ENCODE measurements at places on chromosomes 12 and 14. TPM values are rescaled to one million over a fixed set of nuclear protein-coding genes. Genes with fewer than 3 reads are reported as not detected.

Gene RNASE3
- total RNA-seq, result not detected

DNA sequence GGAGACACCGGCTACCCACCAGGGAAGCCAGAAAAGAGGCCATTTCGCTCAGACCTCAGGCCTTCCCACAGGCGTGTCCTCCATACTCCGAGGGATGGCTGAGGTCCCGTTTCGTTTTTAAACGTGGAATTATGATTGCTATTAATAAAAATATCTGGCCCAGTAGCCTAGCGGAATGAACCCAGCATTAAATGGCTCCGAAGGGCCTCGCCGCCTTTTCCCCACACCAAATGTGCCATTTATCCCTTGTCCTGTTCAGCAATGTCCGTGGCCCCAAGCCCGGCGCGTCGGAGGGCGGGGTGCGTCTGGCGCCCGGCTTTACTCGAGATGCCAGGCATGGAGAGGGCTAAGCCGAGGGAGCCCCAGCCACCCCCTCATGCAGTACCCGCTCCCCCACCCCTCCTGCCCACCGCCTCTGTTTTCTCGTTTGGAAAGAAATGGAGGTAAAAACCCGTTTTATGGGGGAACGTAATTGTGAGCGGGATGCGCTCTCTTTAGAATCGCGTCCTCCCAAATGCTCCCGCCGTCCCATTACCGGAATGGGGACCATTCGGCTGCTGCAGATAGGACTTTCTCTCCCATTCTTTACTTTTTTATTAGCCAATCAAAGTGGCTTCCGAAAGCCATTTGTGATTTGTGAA lies 5.7 kb downstream of the HOXC8 start:
- H3K27me3 ChIP-seq, result peaks cover 97% of the 10 kb centered on the region
- H3K4me1 ChIP-seq, result peaks cover 17% of the 10 kb centered on the region
- no peak overlapping the region for H3K27ac ChIP-seq
- no peak overlapping the region for H3K4me3 ChIP-seq
- H3K36me3 ChIP-seq, result no peaks in the 10 kb centered on the region

Gene PROX2
- not detected for total RNA-seq

DNA sequence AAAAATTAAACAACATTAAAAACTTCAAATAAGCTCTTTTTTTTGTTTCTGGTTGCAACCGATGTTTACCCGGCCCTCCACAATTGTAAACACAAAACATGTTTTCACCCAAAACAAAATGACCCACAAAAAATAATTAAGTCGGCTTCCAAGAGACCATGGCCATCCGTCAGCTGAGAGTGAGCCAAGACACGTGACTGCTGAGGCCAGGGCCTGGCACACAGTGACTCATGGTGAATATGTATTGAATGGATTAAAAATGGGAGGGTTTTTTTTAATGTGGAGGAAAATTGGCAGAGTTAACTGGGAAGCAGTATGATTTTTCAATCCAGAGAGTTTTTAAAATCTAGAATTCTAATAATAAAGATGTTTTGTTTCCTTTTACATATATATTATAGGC lies 13.8 kb upstream of the CPNE8 start:
- H3K27me3 ChIP-seq, result no peaks in the 10 kb centered on the region
- no peaks in the 10 kb centered on the region for H3K4me1 ChIP-seq
- H3K36me3 ChIP-seq, result no peaks in the 10 kb centered on the region
- no peak for DNase-seq

Gene PHLDA1
- total RNA-seq, result 4.9 TPM

DNA sequence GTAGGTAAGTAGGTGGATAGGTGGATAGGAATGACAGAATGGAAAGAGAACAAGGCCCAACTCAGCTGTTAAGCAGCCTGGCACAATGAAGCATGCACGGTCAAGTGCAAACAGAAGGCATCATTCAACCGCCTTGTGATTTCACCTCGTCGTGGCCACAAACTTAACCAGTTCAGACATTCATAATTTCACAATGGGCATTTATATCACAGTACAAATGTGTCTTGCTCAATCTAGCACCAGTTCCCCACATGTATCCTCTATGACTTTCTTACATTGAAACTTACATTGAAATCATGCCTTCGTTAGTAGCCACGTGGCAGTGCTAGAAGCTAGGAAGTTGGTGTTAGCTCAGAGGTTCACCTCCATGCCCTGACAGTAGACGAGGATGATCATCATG lies 207.5 kb downstream of the ETV6 start:
- peaks cover 18% of the 10 kb centered on the region for H3K4me1 ChIP-seq
- peaks cover 35% of the 10 kb centered on the region for H3K36me3 ChIP-seq
- H3K27me3 ChIP-seq, result no peaks in the 10 kb centered on the region
- H3K27ac ChIP-seq, result no peak overlapping the region
- H3K4me3 ChIP-seq, result no peak overlapping the region

- H3K27me3 ChIP-seq, result no peaks in the 10 kb centered on the region
- no peak overlapping the region for H3K27ac ChIP-seq
- H3K36me3 ChIP-seq, result no peaks in the 10 kb centered on the region
- no peak for DNase-seq
These were observed 145.4 kb downstream of the C12orf50 start for GRCh38 chr12:87883806-87884205.

DNA sequence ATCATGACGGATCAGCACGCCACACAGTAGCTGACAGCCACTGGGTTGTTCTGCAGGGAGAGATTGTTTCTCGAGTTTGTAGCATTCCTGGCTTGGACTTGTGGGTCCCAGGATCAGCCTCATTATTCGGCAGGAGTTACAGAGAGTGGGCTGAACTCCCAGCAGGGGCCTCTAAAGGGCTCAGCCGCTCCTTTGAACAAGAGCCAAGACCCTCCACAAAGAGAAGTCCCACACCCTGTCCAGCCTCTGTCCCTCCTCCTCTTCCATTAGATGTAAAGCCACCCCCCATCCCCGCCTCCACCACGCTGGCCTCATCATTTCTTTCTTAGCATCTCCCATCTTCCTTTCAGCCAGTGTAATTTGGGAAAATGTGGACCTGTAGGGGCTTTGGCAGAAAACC lies 96.7 kb upstream of the HSPB8 start:
- no peaks in the 10 kb centered on the region for H3K4me1 ChIP-seq
- no peaks in the 10 kb centered on the region for H3K27me3 ChIP-seq
- H3K36me3 ChIP-seq, result no peaks in the 10 kb centered on the region
- no peak overlapping the region for H3K27ac ChIP-seq
- DNase-seq, result no peak

DNA sequence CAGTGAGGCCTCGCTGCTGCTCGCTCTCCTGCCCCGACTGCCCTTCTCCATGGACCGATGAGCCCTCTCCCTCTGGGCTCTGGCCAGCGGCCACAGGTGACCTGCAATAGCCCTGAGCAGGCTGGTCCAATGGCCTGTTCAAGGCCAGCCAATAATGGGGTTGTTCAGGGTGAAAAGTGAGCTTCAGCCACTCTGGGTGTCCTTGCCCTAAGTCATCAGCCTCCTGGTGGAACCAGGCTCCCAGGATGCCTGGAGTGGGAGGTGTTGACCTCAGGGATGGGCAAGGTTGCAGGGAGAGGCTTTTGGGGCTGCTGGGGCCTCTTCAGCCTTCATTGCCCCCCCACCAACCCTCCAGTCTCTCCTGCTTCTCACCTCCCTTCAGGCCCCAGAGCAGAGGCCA lies 79.7 kb downstream of the RFLNA start:
- no peak overlapping the region for H3K4me3 ChIP-seq
- peaks cover 38% of the 10 kb centered on the region for H3K4me1 ChIP-seq
- H3K36me3 ChIP-seq, result peaks cover 81% of the 10 kb centered on the region
- DNase-seq, result no peak

- no peak for DNase-seq
- no peak overlapping the region for H3K4me3 ChIP-seq
- no peaks in the 10 kb centered on the region for H3K36me3 ChIP-seq
- no peak overlapping the region for H3K27ac ChIP-seq
- no peaks in the 10 kb centered on the region for H3K27me3 ChIP-seq
These were observed 96.1 kb downstream of the TMX1 start for GRCh38 chr14:51335961-51336723.

GRCh38 chr14:99983251-99984015 lies 81.8 kb upstream of the EVL start:
- H3K36me3 ChIP-seq, result no peaks in the 10 kb centered on the region
- no peak for DNase-seq
- H3K27me3 ChIP-seq, result no peaks in the 10 kb centered on the region

Gene PCED1B
- 0.92 TPM for total RNA-seq

Gene VRTN
- not detected for total RNA-seq
